ENCODE measurements at places on chromosomes 6 and 20.

GRCh38 chr20:39541136-39541803, 579.1 kb downstream of the DHX35 start:
- no peak for DNase-seq

GRCh38 chr6:16168858-16169257, 40.0 kb downstream of the MYLIP start:
- DNase-seq: peak; percentile 11

GRCh38 chr20:61120595-61121515, 131.2 kb upstream of the CDH4 start:
- peak; percentile 26 for DNase-seq

DNA sequence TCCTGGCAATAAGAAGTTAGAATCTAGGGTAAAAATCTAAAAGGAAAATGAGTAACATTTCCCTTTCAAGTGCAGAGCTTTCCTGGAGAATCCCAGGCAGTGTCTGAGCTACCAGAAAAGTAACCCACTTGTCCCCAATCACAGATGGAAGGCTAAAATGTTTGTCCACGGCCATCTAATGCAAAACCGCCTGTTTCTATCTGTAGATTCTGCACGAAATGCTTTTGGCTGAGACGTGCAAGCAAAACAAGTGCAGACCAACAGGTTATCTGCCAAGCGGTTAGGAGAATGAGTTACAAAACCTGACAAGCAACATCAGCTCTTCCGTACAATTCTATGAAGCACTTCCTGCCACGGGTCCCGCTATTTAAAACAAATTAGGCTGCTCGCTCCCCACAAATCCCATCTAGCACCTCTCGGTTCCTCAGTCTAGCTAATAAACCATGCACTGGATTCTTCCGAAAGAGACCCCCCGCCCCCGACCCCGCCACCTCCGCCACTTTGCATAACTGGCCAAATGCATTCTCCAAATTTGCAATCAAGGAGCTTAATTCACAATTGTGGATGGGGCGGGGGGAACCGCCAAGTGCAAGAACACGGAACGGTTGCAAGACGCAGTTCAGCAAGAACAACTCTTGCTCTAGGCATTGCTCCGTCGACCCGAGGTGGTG, 1.4 kb downstream of the ELOVL5 start:
- peak; percentile 70 for DNase-seq

DNA sequence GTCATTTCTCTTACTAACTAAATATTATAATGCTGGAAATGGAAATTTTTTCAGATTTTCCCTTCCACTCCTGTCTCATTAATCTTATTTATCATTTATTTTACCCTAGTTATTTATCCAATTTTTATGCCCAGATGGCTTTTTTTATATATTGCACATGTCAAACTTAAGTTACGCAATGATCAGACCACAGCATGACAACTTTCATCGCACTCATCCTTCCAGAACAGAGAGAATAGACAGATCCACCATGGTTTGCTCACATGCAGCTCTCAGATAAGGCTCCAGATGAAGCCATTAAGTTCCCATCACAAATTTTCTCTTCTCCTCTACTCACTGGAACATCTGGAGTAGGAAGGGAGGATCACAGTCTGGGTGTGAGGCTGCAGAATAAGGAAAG, 48.7 kb downstream of the MAP7 start:
- no peak for DNase-seq

DNA sequence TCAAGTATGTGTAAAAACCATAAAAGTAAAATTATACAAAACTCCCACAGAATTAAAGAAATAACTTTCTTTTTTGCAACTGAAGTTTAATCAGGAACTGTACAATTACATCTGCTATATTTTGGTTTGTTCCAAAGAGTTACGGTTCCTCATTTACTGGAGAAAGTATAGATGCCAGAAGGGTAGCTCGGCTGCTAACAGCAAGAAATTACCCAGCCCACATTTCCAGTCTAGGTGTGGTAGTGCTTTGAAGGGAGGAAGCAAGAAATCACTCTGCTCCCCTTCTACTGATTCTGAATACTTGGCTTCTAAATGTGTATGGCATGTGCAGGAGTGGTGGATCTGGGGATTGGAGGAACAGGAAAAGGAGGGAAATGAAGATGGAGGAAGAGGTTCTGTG, 441.3 kb downstream of the CDC5L start:
- DNase-seq: no peak

GRCh38 chr6:67768972-67769371, 866.1 kb upstream of the ADGRB3 start:
- DNase-seq: no peak

GRCh38 chr6:110495949-110496348, 19.5 kb upstream of the SLC22A16 start:
- DNase-seq: peak; percentile 3

GRCh38 chr20:30593572-30593971, 663.9 kb upstream of the DEFB115 start:
- no peak for DNase-seq

GRCh38 chr6:34235307-34236130, 1.2 kb upstream of the HMGA1 start:
- DNase-seq: peak; percentile 45

GRCh38 chr6:2353412-2354137, 108.2 kb upstream of the GMDS start:
- peak; percentile 71 for DNase-seq

GRCh38 chr6:111358454-111358853, 124.6 kb downstream of the REV3L start:
- DNase-seq: no peak

GRCh38 chr6:125584468-125584939, 164.9 kb upstream of the HEY2 start:
- peak; percentile 25 for DNase-seq

GRCh38 chr6:169096388-169096787, 157.3 kb downstream of the THBS2 start:
- no peak for DNase-seq

DNA sequence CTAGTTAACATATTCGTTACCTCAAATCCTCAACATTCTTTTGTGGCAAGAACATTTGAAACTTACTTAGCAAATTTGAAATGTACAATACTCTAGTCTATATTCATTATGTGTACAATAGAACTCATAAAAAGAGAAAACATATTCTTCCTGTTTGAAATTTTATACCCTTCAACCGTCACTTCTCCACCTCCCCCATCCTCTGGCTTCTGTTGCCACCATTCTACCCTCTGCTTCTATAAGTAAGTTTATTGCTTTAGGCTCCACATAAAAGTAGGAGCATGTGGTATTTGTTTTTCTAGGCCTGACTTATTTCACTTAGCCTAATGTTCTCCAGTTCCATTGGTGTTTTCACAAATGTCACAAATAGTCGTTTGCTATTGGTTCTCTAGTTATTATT, 205.3 kb downstream of the TENT5A start:
- DNase-seq: no peak

DNA sequence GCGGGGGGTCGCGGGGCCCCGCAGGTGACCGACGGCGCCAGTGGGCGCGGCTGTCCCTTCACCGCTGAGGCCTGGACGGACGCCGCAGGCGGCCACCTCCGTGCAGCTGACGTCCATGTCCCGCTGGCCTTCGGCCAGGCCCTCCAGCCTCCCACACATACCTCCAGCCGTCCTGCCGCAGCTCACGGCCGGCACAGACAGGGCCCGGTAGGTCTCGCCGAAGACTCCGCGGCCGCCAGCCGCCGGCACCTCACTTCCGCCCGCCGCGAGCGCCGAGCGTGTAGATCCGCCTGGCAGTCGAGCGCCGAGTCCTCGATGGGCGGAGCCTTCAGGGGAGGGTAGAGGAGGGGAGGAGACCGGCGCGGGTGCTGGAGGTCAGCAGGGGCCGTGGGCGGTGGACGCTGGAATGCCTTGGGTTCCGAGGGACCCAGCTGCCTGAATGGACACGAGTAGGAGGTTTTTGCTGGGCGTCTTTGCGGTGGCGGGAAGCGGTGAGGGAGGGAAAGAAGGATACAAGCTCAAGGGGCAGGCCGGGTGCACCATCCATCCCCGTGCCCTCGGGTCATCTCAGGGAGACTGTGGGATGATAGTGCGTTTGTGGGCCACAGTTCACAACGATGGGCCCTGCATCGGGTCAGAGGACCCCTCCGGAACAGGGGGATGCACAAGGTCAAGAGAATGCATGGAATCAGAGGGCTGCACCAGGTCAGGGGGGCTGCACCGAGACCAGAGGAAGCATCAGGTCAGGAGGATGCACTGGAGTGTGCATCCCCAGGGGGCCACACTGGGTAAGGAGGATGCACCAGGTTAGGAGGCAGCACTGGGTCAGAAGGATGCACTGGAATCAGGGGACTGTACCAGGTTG, at the start of gene EXOC2:
Gene EXOC2, minus strand, starts transcription at position 282 of the 865 bp plus-strand sequence. CDS start 55,321 bp downstream, outside the sequence.
- peak; percentile 86 for DNase-seq

DNA sequence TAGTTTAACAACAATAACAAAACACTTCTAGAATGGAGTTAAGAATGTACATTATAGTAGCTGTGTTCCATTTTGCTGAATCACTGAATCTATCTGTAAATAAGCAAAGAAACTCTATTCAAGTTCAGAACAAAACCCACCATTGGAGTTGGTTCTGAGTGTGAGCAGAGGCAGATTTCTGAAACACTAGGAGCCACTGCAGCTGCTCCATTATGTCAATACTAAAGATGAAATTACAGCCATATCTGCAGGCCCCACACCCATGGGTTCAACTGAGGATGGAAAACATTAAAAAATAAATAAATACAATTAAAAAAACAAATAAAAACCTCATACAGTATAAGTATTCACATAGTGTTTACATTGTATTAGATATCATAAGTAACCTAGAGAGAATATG, 91.0 kb downstream of the REPS1 start:
- DNase-seq: no peak

DNA sequence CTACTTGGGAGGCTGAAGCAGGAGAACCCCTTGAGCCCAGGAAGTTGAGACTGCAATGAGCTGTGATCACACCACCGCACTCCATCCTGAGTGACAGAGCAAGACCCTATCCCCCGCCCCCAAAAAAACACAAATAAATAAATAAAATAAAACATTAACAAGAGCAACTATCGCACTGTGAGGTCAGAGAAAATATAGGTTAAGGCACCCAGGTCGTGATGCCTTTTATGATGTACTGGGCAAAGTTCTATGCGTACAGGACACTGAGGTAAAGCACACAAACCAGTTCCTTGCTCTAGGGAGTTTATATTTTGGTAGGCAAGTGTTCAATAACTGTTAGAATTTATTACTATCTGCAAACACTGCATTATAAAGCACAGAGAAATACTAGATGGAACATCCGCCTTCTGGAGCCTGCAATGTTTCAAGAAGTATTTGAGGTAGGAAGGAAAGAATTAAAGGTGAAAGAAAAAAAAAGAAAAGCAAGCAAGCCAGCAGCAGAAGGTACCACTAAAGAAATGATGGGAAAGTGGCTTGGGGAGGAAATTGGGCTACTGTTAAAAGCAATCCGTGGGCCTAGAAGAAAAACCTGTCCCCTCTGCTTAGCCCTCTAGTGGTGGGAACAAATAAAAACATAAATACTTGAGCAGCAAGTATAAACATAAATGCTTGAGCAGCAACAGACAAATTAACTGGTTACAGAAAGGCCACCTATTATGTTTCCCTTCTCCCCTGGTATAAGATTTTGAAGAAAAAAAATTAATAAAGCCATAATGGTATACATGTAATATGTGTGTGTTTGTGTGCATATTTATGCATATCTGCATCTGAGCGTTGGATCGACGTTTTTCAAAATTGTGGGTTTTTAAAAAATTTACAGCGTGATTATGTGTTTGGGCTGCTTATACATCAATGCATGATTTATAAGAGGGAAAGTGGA, 128.0 kb downstream of the PHACTR1 start:
- DNase-seq: peak; percentile 75

Measured in G401 (cell line).